ENCODE measurements at places on chromosomes 7 and 10. TPM values are rescaled to one million over a fixed set of nuclear protein-coding genes. Genes with fewer than 3 reads are reported as not detected.

NPY gene
- not detected for total RNA-seq

JAKMIP3 gene
- 0.17 TPM for total RNA-seq

FRMD4A gene
- total RNA-seq: 17.1 TPM

TLX1 gene
- 0.79 TPM for total RNA-seq

NEBL gene
- total RNA-seq: 1.8 TPM

ZNF117 gene
- total RNA-seq: 4.3 TPM

CCZ1B gene
- 23.8 TPM for total RNA-seq

NPSR1 gene
- not detected for total RNA-seq

GFRA1 gene
- total RNA-seq: 14.2 TPM

CDK6 gene
- total RNA-seq: 17.7 TPM

DUS4L gene
- 3.6 TPM for total RNA-seq

INTS15 gene
- 7.9 TPM for total RNA-seq

CWF19L1 gene
- total RNA-seq: 15.7 TPM

PPP1R17 gene
- total RNA-seq: not detected

EPHA1 gene
- total RNA-seq: 21.0 TPM

ASB15 gene
- not detected for total RNA-seq

NPTX2 gene
- total RNA-seq: 1.5 TPM

CYP3A4 gene
- total RNA-seq: 0.51 TPM

GATA3 gene
- total RNA-seq: 0.08 TPM

C10orf90 gene
- total RNA-seq: 0.05 TPM

TSPAN33 gene
- total RNA-seq: 18.1 TPM

SPDYE2B gene
- not detected for total RNA-seq

KMT2E gene
- total RNA-seq: 52.4 TPM
